ENCODE measurements at places on chromosomes 5 and 9. TPM values are rescaled to one million over a fixed set of nuclear protein-coding genes. Genes with fewer than 3 reads are reported as not detected.

DNA sequence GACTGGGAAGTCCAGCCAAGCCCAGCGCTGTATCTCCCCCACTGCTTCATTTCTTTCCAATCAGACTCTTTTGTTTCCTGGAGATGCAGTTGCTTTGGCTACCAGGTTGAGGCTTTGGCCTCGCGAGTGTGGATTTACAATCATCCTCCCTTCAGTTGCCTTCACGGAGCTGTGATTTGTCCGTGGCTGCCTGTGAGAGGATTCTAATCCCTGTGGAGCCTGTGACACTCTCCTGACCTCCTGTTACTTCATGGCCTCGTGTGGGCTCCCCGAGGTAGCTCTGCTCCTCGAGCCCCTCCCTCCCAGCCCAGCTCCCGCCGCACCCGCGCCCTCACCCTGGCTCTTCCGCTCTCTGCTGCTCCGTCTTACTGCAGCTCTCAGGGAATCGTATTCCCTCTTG is 107.2 kb upstream of the STC2 start:
- no peak overlapping the region for H3K27ac ChIP-seq
- no peaks in the 10 kb centered on the region for H3K36me3 ChIP-seq
- no peak overlapping the region for H3K4me3 ChIP-seq
- H3K27me3 ChIP-seq: 0 out of 3 replicates have a peak, but pooled peaks cover 7% of the 10 kb centered on the region

GRCh38 chr5:6188344-6188743 is 190.0 kb downstream of the MED10 start:
- no peaks in the 10 kb centered on the region for H3K36me3 ChIP-seq
- H3K4me3 ChIP-seq: no peak overlapping the region
- DNase-seq: no peak
- no peaks in the 10 kb centered on the region for H3K4me1 ChIP-seq
- H3K27ac ChIP-seq: no peak overlapping the region

Gene ASS1
- 77.6 TPM for total RNA-seq

DNA sequence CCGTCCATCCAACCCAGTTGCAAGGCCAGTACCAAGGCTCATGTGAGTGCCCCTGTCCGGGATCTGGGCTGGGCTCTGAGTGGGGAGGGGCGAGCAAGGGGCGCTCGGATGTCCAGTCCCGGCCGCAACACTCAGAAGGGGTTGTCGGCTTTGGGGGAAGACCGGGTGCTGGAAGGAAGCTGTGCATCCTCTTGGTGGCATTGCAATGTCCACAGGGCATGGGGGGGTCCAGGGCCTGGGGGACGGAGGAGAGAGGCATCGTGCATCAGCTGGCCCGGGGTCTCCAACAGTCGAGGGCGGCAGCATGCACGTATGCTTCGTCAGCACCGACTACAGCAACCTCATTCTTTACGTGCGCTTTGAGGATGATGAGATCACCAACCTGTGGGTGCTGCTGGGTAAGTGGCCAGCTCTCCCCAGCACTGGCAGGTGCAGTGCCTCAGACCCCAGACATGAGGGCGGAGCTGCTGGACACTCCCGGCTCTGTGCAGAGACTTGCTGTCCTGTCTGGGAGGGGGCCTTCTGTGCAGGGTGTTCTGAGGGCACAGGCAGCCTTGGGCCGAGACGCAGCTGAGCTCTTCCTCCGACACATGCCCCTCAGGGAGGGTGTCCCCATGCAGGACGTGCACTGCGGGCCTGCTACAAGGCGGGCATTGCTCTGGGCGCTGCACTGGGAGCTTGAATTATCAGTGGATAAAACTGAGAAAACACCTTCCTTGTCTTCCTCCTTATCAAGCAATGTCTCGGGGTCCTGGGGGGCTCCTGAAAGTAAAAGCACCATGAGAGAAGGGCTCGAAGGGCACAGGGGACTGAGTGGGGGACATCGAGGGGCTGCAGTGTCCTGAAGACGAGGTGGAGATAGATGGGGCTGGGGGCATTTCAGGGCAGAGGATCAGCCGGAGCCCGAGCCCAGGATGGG is 22.5 kb downstream of the GLT6D1 start:
- H3K27me3 ChIP-seq: peaks cover 82% of the 10 kb centered on the region
- no peak overlapping the region for H3K27ac ChIP-seq
- no peak for DNase-seq
- H3K4me1 ChIP-seq: no peaks in the 10 kb centered on the region

Gene FRMD3
- total RNA-seq: 9.6 TPM

DNA sequence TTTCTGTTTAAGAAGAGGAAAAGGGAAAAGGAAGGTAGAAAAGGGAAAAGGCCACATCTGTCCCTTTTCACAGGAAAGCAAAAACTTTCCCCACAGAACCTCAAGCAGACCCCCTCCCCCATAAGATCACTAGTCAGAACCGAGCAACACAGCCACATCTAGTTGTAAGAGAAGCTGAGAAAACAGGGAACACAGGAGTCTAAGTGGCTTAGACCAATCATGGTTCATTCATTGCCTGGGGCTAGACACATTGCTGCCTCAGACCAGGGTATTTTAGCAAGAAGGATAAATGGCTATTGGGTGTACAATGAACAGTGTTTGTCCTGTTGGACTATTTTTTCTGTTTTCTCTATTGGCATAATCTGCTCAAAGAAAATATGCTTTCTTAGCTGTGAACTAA is 98.0 kb downstream of the ARL15 start:
- H3K4me1 ChIP-seq: no peaks in the 10 kb centered on the region
- H3K27ac ChIP-seq: no peak overlapping the region
- H3K27me3 ChIP-seq: no peaks in the 10 kb centered on the region
- no peak overlapping the region for H3K4me3 ChIP-seq

- H3K36me3 ChIP-seq: no peaks in the 10 kb centered on the region
- no peaks in the 10 kb centered on the region for H3K27me3 ChIP-seq
- H3K4me3 ChIP-seq: no peak overlapping the region
- DNase-seq: no peak
- H3K27ac ChIP-seq: no peak overlapping the region
Observed at GRCh38 chr5:53569453-53569852, 9.0 kb downstream of the NDUFS4 start.

- no peaks in the 10 kb centered on the region for H3K27me3 ChIP-seq
- H3K4me3 ChIP-seq: no peak overlapping the region
- no peak for DNase-seq
- no peaks in the 10 kb centered on the region for H3K4me1 ChIP-seq
- H3K36me3 ChIP-seq: no peaks in the 10 kb centered on the region
- H3K27ac ChIP-seq: no peak overlapping the region
Observed at GRCh38 chr5:42436051-42436450, 12.8 kb downstream of the GHR start.

DNA sequence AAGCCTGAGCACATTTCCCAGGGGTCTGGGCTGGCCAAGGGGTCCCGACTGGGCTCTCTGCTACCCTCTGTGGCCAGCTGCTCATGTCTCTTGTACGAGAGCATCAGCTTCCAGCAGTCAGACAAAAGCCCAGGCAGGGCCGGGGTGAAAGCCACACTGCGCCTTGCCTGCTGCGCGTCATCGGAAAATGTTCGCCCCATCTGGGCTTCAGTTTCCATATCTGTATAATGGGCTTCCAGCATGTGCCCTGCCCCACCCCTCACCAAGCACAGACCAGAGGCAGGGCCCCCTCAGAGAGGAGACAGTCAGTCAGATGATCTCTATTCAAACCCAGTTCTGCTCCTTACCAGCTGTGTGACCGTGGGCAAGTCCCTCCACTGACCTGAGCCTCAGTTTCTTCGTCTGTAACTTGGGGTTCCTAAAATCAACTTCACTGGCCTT is 8.0 kb upstream of the GRHPR start:
- no peak overlapping the region for H3K4me3 ChIP-seq
- no peaks in the 10 kb centered on the region for H3K27me3 ChIP-seq
- no peak overlapping the region for H3K27ac ChIP-seq
- peaks cover 77% of the 10 kb centered on the region for H3K4me1 ChIP-seq
- DNase-seq: no peak
- H3K36me3 ChIP-seq: no peaks in the 10 kb centered on the region

Gene DAB2IP
- 25.3 TPM for total RNA-seq

- no peak overlapping the region for H3K4me3 ChIP-seq
- no peak for DNase-seq
- no peak overlapping the region for H3K27ac ChIP-seq
- H3K27me3 ChIP-seq: no peaks in the 10 kb centered on the region
Observed at GRCh38 chr5:137659209-137659608, 76.7 kb downstream of the KLHL3 start.

- H3K36me3 ChIP-seq: no peaks in the 10 kb centered on the region
- H3K27me3 ChIP-seq: no peaks in the 10 kb centered on the region
- H3K4me3 ChIP-seq: no peak overlapping the region
- no peak for DNase-seq
Observed at GRCh38 chr5:35754481-35754880, 102.2 kb upstream of the IL7R start.

Gene ITGA1
- total RNA-seq: 23.1 TPM

DNA sequence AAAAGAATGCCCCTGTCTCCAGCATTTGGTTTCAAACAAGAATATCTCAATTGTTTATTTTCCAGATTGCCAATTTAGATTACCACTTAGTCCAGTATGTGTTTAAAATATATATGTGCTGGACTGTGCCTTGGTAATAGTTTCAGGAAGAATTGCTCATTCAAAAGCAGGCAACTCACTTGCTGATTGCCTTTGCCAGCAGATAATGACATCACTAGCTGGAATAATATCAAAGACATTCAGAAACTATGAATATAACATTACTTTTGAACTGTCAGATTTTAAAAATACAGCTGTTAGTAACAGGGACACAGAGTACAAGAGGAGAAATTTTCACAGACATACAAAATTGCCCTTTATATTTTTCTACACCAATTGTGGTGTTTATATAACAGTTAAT is 96.0 kb upstream of the ITGA2 start:
- H3K27me3 ChIP-seq: no peaks in the 10 kb centered on the region
- H3K4me1 ChIP-seq: peaks cover 14% of the 10 kb centered on the region
- no peak overlapping the region for H3K4me3 ChIP-seq
- DNase-seq: no peak
- no peak overlapping the region for H3K27ac ChIP-seq

- H3K4me1 ChIP-seq: no peaks in the 10 kb centered on the region
- H3K27me3 ChIP-seq: no peaks in the 10 kb centered on the region
- no peaks in the 10 kb centered on the region for H3K36me3 ChIP-seq
- no peak for DNase-seq
- no peak overlapping the region for H3K27ac ChIP-seq
Observed at GRCh38 chr9:75462866-75463265, 374.6 kb downstream of the OSTF1 start.

Gene NTMT1
- total RNA-seq: 51.0 TPM

DNA sequence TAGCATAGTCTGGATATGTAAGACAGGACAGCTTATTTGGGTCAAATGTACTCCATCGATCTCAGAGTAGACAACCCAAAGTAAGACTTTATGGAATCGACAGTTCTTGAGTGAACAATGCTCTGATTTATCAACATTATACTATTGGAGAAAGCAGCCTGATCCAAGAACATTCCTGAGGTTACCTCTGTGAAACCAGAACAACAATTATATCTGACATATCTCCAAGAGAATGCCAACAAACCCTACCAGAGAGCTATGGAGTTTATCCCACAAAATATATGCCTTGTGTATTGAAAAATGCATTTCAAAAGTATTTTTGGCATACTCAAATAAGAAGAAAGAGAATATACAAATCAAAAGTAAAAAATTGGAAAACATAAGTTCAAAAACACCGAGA is 1985.9 kb downstream of the EFNA5 start:
- H3K4me1 ChIP-seq: no peaks in the 10 kb centered on the region
- no peak for DNase-seq
- no peaks in the 10 kb centered on the region for H3K27me3 ChIP-seq
- no peak overlapping the region for H3K4me3 ChIP-seq

DNA sequence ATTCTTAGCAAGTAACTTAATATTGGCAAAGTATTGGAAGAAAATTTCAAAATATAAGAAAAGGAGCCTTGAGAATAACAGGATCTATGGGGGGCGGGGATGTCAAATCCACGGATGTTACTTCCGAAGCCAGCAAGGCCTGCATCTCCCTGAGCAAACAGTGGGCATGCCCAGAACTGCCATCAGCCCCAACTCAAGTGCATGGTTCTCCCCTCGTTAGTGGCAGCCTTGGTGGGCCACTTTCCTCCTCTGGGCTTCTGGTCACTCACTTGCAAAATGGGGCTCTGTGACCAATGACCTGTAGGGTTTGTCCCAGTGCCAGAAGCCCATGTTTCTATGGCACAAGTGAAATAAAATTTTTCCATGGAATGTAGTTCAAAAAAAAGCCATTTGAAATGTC is 27.2 kb upstream of the MED10 start:
- no peaks in the 10 kb centered on the region for H3K4me1 ChIP-seq
- no peak for DNase-seq
- peaks cover 2% of the 10 kb centered on the region for H3K27me3 ChIP-seq
- H3K4me3 ChIP-seq: no peak overlapping the region
- no peaks in the 10 kb centered on the region for H3K36me3 ChIP-seq
- H3K27ac ChIP-seq: no peak overlapping the region

Gene PCDHGC3
- 0.20 TPM for total RNA-seq

GRCh38 chr5:18403941-18404438 is 769.7 kb downstream of the TAF11L14 start:
- no peak overlapping the region for H3K4me3 ChIP-seq
- no peaks in the 10 kb centered on the region for H3K4me1 ChIP-seq
- H3K27me3 ChIP-seq: no peaks in the 10 kb centered on the region
- H3K27ac ChIP-seq: no peak overlapping the region
- no peaks in the 10 kb centered on the region for H3K36me3 ChIP-seq

GRCh38 chr5:105695941-105696340 is 1974.8 kb downstream of the EFNA5 start:
- no peak overlapping the region for H3K4me3 ChIP-seq
- no peaks in the 10 kb centered on the region for H3K4me1 ChIP-seq
- H3K27ac ChIP-seq: no peak overlapping the region
- no peak for DNase-seq
- H3K27me3 ChIP-seq: no peaks in the 10 kb centered on the region
- H3K36me3 ChIP-seq: no peaks in the 10 kb centered on the region

Gene NEURL1B
- 0.11 TPM for total RNA-seq

GRCh38 chr9:120344230-120344629 is 235.7 kb downstream of the CDK5RAP2 start:
- H3K4me3 ChIP-seq: no peak overlapping the region
- H3K27ac ChIP-seq: no peak overlapping the region
- peaks cover 6% of the 10 kb centered on the region for H3K4me1 ChIP-seq
- peak; percentile 37 for DNase-seq
- H3K36me3 ChIP-seq: no peaks in the 10 kb centered on the region

- H3K4me1 ChIP-seq: no peaks in the 10 kb centered on the region
- H3K36me3 ChIP-seq: no peaks in the 10 kb centered on the region
- no peak for DNase-seq
- H3K4me3 ChIP-seq: no peak overlapping the region
- peaks cover 14% of the 10 kb centered on the region for H3K27me3 ChIP-seq
Observed at GRCh38 chr5:6058055-6058715, 320.2 kb downstream of the MED10 start.

GRCh38 chr5:7793895-7794294 is 57.0 kb downstream of the CFAP90 start:
- no peak overlapping the region for H3K4me3 ChIP-seq
- no peak overlapping the region for H3K27ac ChIP-seq

DNA sequence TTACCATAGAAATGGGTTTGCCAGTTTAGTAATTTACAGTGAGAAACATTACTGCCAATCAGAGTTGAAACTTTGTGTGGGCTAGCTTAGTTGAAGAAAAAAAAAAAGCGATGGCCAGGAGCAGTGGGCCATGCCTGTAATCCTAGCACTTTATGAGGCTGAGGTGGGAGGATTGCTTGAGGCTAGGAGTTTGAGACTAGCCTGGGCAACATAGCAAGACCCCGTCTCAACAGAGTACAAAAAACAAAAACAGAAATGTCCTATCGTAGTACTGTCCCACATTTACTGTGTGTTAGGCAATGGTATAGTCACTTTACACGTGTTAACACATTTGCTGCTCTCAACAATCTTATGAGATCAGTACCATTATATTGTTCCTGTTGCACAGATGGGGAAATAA is 2.3 kb downstream of the OSTF1 start:
- no peak overlapping the region for H3K27ac ChIP-seq
- peak overlapping the region; percentile 78 for H3K4me3 ChIP-seq
- no peak for DNase-seq
- H3K27me3 ChIP-seq: no peaks in the 10 kb centered on the region
- no peaks in the 10 kb centered on the region for H3K36me3 ChIP-seq

GRCh38 chr9:132163876-132164603 is 2.2 kb downstream of the NTNG2 start:
- H3K4me3 ChIP-seq: no peak overlapping the region
- no peak overlapping the region for H3K27ac ChIP-seq
- peaks cover 94% of the 10 kb centered on the region for H3K27me3 ChIP-seq
